ENCODE measurements at places on chromosomes 16 and 17.

GRCh38 chr16:75100603-75100990 lies 16.0 kb downstream of the LDHD start:
- no peak for DNase-seq

DNA sequence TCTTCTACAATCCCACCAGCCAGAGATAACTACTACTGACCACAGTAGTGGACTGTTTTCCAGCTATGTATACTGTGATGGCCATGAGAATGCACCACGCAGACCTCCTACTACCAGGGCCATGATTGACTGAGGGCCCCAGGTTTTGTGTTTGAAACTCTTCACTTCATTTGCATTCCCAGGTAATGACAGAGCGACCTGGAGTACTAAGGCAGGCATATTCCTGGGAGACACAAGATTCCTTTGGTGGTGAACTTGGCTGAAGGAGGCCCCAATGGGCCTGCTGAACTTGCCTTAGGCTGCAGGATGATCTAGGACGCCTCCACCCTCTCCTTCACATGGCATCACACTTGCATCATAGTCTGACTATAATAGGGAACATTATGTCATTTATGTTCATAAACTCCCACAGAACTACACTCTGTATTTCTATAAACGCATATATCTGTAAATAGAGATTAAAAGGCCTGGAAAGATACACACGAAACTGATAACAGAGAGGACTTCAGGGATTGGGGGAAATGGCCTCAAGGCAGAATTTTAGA lies 30.4 kb downstream of the CLEC19A start:
- no peak for DNase-seq

GRCh38 chr16:48481772-48482171 lies 96.6 kb upstream of the SIAH1 start:
- no peak for DNase-seq

- no peak for DNase-seq
Observed at GRCh38 chr17:33291248-33292200, 1.6 kb downstream of the ASIC2 start.

GRCh38 chr16:56936491-56936890 lies 4.5 kb downstream of the HERPUD1 start:
- DNase-seq = no peak

GRCh38 chr17:57355090-57355859 lies 99.0 kb downstream of the MSI2 start:
- peak; percentile 19 for DNase-seq

DNA sequence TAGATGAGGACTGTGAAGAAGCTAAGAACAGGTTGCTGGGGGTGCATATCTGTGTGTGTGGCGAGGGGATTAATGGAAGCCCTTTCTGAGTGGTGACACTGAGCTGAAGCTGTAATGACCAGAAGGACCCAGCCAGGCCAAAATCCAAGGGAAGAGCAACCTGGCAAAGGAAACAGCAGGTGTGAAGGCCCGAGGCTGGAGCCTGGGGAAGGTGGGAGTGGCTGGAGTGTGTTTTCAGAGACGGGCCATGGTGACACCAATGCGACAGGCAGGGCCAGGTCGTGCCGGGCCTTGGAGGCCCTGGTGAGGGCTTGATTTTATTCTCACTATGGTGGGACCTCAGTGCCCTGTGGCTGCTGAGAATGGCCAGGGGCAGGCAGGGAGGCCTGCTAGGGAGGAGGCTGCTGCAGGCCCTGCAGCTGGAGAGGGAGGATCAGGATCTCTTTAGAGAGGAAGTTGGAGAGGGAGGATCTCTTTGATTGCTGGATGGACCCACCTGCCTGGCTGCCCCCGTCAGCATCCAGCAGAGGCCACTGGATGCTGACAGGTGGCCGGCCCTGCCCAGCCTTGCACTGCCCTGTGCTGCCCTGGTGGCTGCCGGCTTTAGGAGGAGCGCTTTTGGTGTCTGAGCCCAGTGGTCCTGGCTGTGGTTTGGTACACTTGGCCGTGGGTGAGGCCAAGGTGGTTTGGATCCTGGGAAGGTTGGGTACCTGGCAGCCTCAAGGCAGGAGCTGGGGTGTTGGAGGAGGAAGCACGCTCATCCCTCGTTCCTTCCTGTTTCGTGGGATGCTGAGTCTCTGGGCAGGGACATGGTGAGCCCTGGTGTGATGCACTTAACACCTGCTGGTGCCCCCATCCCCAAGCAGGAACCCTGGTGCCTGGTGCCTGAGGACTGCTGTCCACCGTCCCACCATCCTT lies 188.3 kb downstream of the SEC14L1 start:
- no peak for DNase-seq

- no peak for DNase-seq
Observed at GRCh38 chr17:79948945-79949655, 86.6 kb downstream of the TBC1D16 start.

GRCh38 chr17:27985306-27985705 lies 57.2 kb upstream of the NLK start:
- peak; percentile 36 for DNase-seq

DNA sequence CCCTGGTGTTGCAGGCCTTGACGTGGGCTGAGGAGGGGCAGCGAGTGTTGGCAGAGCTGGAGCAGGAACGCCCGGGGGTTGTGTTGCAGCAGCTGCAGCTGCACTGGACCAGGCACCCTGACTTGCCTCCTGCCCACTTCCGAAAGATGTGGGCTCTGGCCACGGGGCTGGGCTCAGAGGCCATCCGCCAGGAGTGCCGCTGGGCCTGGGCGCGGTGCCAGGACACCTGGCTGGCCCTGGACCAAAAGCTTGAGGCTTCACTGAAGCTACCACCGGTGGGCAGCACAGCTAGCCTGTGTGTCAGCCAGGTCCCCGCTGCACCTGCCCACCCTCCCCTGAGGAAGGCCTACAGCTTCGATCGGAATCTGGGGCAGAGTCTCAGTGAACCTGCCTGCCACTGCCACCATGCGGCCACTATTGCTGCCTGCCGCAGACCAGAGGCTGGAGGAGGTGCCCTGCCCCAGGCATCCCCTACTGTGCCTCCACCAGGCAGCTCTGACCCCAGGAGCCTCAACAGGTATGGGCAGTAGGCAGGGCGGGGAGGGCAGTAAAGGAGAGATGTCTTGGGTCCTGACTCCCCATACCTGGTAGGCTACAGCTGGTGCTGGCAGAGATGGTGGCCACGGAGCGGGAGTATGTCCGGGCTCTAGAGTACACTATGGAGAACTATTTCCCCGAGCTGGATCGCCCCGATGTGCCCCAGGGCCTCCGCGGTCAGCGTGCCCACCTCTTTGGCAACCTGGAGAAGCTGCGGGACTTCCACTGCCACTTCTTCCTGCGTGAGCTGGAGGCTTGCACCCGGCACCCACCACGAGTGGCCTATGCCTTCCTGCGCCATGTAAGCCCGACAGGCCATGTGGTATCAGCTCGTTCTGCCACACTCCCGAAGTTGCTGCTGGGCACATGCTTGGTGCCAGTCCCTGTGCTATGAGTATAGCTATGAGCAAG lies 5.6 kb downstream of the PLEKHG4 start:
- no peak for DNase-seq

DNA sequence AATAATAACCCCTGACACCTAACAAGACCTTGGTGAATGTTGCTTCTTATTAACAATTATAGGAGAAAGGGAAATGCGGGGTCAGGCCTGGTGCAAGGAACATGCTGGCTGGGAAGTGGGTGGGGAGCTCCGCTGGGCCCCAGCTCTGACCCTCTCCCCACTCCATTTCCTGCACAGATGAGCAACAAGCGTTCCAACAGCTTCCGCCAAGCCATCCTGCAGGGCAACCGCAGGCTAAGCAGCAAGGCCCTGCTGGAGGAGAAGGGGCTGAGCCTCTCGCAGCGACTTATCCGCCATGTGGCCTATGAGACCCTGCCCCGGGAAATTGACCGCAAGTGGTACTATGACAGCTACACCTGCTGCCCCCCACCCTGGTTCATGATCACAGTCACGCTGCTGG lies 23.0 kb downstream of the RHBDL3 start:
- DNase-seq = no peak

DNA sequence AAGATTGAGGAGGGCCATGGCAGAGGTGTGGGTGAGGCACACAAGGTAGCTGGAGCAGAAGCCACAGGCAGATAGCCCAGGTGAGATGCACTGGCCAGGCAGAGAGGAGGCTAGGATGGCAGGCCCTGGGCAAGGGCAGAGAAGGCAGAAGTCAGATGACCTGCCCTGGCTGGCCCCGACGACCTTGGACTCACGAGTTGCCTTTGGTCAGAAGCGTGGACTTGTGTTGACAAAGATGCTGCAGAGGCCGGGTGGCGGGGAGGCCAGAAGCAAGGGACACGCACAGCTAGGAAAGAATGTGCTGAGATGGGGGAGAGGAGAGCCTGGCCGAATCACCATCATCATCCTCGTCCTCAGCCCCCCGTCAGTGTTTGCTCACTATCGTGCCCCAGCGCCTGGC lies 123.7 kb downstream of the RBFOX3 start:
- DNase-seq = no peak

DNA sequence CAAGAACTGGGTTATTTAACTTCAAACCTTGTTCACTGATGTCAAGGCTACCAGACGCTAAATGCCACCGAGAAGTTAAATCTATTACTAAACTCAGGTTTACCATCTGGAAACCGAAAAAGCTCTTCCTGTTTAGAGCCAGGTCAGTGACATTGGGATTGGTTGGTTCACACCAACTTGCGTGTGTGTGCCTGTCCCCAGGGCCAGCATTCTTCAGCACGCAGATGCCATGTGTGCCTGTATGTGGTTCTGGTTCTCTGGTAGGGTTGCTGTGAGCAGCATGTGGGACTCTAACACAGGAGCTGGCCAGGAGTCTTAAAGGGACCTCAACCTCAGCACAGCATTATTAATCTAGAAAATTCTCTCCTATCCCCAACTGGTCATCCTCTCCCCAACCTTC lies 18.1 kb upstream of the TBX2 start:
- DNase-seq = no peak

- no peak for DNase-seq
Observed at GRCh38 chr16:87826798-87827587, 42.3 kb downstream of the SLC7A5 start.

GRCh38 chr17:19254651-19255050 lies 17.5 kb downstream of the EPN2 start:
- no peak for DNase-seq

DNA sequence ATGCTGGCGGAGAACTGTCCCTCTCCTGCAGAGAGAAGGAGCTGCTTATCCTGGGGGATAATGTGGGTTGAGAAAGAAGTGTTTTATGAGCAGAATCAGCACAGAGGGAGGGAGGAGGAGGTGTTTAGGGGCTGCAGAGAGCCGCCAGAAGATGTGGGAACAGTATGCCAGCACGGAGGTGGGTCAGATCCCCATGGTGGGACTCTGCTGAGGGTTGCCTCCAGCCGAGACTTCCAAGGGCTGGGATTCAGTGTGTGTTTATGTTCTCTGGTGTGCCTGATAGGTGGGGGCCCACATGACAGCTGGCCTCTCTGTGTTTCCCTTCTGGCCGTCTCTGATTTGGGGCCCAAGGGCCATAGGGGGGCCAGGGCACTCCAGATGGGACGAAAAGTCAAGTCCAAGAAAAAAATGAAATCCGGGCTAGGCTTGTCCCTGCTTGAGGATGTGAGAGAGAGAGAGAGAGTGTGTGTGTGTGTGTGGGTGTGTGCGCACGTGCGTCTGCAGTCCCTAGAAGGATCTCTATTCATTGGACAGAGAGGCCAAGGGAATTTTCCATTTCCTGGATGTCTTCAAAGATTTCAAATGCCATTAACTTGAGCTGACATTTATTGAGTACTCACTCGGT lies 21.6 kb downstream of the PRKCB start:
- DNase-seq = no peak

DNA sequence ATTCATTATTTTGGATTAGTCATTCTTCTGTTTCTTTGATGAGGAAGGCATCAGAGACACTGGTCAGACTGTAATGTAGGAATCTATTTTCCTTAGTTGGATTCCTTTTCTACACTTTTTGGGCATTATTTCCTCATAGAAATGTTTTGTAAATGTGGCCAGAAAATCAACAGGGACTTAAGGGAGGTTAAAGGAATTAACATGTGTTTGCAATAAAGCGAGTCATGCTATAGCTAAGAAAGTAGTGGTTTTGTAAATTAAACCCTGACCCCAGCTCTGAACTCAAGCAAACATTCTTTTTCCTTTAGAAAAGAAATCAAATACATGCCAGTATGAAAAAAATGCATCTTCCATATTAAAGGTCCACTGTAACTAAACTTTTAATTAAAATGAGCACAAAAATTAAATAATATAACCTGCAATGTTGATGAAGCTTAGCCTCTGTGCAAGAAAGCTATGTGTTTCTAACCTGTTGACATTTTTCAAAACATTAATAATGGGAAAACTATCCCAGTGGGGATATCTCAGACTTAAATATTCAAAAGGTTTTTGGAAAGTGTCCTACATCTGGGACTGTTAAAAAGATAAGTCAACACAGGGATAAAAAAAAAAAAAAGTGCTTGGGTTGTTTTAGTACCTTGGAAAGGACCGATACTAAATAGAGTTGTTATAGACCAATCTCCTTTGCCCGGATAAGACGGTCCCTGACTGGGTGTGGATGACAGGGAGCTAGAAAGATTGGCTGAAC lies 428.0 kb downstream of the CA10 start:
- no peak for DNase-seq

- no peak for DNase-seq
Observed at GRCh38 chr17:17853811-17854447, 17.1 kb upstream of the SREBF1 start.

DNA sequence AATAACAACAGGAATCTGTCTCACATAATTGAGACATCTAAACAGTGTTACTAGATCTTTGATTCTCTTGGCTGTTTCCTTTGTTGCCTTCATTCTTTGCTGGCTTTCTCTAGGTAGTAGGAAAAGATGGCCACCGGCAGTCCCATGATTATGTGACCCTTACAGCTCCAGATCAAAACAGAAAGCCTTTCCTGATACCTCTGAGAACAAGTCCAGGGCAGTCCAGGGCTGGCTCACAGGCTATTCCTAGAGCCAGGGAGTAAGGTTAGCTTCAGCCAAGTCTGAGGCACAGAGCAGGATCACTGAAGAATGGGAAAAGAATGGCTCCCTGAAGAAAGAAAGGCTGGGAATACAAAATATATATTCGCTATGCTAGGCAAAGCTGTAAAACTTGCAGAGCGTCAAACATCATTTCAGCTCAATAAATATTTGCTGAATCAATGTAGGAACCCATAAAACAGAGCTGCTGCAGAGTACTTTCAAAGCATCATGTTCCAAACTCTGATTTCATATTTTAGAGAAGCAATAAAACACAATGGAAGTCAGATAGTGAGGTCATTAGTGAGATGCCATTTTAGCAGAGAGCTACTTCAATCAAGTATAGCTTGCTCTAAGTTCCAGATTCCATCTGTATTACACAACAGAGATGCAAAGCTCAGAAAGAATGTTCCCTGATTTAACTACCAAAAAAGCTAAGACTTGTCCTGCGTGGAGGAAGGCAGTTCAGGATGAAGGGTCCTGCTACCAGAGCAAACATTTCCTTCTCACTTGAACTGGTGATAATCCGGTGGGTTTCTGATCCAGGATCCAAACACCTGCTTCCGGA lies 23.4 kb downstream of the ADAT1 start:
- DNase-seq = no peak

DNA sequence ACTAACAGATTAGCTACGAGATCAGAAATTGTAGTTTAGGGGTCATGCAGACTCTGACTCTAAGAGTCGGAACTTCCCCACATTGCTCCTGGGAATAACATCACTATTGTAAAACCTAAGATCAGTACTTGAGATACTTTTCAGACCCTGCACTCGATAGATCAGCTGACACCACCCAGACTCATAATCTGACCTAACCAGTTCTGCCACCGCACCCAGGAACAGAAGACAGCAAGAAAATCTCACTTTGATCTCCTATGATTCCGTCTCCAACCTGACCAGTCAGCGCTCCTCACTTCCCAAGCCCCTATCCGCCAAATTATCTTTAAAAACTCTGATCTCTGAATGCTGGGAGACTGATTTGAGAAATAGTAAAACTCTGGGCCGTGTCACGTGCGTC lies 27.2 kb upstream of the ASGR2 start:
- DNase-seq = no peak

GRCh38 chr16:66052745-66053144 lies 313.7 kb upstream of the CDH5 start:
- DNase-seq = no peak

Data from hematopoietic multipotent progenitor cell treated with erythropoietin and hydrocortisone succinate and interleukin-3 and kit ligand, for 8 days (in vitro differentiated cells).